ENCODE measurements at places on chromosomes 1 and 21. TPM values are rescaled to one million over a fixed set of nuclear protein-coding genes. Genes with fewer than 3 reads are reported as not detected.

LCE2C gene
- not detected for total RNA-seq

- DNase-seq, result no peak
These were observed 132.0 kb downstream of the RERE start for GRCh38 chr1:8685463-8685862.

B3GALT5 gene
- not detected for total RNA-seq

GRCh38 chr1:106957795-106958194 is 98.7 kb upstream of the PRMT6 start:
- no peak for DNase-seq

CCDC181 gene
- 0.32 TPM for total RNA-seq

GRCh38 chr1:245858722-245859492 is 648.2 kb downstream of the SMYD3 start:
- no peak for DNase-seq

DNA sequence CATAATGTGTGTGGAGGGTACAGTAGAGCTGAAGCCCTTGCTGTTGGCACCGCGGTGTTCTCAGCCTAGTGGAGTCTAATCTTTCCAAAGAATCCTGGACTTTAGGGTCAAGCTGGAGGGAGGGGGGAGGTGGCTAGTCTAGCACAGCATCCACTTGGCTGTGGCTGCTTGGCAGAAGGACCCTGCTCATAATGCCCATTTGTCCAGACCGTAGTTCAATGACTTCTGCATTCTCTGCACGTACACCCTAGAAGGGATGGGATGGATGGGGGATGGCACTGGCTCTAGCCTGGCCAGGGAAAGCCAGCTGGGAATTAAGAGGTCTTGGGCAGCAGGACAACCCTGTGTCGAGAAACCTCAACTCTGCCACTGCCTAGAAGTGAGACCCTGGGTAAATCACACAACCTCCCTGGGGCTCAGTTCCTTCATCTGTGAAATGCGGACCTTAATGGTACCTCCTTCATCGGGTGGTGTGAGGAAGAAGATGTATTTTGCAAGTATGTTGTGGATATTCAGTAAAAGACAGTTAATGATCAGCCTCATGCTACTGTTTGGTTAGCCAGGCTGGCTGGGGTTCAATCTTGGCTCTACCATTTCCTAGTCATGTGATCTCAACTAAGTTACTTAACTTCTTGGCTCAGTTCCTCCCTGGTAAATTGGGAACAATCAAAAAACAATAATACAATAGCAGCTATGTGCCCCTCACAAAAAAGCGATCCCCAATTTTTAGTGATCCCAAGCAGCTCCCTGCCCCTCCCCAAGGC is 27.2 kb upstream of the CLIC4 start:
- DNase-seq, result no peak

- no peak for DNase-seq
These were observed 82.6 kb downstream of the TEX35 start for GRCh38 chr1:178595491-178595890.

GRCh38 chr1:207619871-207620542 is 24.9 kb upstream of the CR1L start:
- DNase-seq, result no peak

SPATA21 gene
- not detected for total RNA-seq

DNA sequence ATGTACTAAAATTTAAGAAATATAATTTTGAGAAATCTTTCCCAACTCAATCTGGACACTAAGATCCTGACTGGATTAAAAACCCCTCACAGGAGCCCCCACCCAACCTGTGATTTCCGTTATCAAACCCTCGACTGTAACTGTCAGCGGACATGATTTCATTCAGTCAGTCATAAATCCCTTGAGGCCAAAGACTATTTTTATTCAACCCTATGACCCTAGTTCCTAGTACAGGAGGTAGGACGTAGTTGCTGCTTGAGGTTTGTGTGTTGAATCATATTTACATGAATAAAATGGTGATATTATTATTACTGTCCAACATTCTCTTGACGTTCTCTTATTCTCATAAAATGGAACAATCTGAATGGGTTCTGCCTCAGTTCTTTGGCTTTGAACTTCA is 73.1 kb upstream of the DYNLT5 start:
- DNase-seq, result no peak

GRCh38 chr1:165073185-165074007 is 283.1 kb downstream of the LMX1A start:
- DNase-seq, result no peak

DNA sequence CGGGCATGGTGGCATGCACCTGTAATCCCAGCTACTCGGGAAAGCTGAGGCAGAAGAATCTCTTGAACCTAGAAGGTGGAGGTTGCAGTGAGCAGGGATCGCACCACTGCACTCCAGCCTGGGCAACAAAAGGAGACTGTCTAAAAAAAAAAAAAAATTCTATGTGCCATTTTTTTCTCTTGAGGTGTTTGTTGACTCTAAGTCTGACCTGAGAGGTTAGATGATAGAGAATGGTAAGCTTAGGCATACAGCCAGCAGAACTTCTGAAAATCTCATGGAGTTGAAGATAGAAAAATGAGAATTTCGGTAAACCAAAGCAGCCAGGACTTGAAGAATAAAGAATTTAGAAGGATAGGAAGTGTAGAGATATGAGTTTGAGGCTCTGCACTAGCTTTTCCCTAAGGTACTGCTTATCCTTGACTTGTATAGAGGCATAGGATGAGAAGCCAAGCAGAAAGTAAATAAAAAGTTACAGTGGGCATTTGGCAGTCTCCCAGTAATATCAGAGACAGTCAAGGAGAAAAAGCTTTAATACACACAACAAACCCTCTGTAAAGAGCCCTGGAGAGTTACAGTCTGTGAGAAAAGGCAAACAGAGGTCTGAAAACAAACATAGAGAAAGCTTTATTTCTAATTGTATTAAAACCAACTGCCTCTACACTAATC is 24.3 kb downstream of the F13B start:
- no peak for DNase-seq

DNA sequence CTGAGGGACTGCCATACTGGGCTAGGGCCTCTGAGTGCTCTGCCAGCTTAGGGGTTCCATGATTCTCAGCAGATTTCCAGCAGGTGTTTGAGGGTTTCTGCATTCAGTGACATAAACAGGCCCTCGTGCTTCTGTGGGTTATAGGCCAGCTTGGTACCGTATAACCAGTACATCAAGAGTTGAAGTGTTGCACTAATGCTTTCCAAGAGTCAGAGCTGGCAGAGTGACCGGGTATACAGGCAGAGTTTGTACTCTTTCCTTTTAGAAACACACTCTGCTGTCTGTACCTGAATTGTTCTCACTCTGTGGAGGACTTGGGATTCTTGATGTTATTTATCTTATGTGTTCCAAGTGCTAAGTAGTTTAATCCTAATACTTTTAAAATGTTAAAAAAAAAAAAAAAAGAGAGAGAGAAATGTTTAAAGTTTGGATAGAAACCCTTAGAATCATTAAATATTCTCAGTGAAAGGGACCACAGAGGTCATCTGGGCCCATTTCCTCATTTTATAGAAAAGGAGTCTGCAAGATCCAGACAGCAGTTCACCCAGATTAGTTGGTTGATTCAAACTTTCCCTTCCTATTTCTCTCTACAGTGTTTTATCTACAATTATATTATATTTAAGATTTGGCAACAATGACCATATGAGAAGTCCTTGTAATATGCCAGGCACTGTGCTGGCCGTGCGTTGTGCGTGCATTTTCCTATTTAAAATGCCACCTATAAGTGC is 325.8 kb downstream of the KIF26B start:
- no peak for DNase-seq

DNA sequence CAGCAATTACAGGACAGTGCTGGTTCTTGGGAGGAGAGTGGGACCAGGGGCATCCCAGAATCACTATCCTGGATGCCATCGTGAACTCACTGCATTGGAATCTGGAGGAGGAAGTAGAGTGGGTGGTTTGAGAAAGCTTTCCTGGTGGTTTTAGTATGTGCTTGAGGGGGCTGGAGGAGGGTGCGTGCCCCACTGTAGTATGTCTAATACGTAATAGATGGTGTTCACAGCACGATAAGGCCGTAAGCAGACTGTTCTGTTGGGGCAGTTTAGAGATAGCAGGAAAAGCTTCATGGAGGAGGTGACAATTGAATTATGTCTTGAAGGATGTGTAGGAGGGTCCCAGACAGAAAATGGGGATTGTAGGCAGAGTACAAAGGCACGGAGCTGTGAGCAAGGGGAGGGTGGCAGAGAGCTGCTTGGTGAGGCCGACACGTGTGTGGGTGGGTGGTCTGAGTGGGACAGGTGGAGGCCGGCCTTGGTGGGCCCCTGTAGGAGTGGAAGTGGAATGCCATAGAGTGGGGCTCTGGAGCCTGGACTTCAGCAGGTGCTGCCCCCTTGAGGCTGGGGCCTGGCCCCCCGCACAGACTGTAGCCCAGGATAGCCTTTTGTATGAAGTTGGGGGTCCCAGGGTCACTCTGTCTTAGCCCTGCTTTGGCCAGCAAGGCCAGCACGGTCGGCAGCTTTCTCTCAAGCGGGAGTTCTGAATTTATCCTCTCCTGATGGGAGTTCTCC is 37.0 kb downstream of the IL6R start:
- no peak for DNase-seq

- DNase-seq, result no peak
These were observed 30.6 kb upstream of the SLC6A9 start for GRCh38 chr1:44061857-44062256.

KRTAP7-1 gene
- not detected for total RNA-seq

FAM131C gene
- not detected for total RNA-seq

LIPI gene
- total RNA-seq, result not detected

DNA sequence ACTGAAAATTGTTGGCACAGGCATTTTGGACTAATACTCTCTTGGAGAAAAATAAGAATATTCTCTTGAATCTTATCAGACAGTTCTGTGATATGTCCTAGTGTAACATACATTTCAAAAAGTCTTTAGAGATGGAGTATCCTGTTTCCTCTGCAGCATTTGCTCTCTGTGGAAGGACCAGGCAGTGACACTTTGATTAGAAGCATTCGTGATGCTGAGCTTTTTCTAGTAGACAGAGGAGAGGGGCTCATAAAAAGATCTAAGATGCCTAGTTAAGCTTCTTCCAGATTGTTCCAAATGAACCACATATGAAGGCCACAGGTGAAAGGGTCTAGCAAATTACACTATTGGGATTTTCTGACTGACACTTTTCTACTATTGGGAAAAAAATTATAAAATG is 120.3 kb downstream of the C1orf21 start:
- no peak for DNase-seq

CRYAA gene
- total RNA-seq, result not detected

DNA sequence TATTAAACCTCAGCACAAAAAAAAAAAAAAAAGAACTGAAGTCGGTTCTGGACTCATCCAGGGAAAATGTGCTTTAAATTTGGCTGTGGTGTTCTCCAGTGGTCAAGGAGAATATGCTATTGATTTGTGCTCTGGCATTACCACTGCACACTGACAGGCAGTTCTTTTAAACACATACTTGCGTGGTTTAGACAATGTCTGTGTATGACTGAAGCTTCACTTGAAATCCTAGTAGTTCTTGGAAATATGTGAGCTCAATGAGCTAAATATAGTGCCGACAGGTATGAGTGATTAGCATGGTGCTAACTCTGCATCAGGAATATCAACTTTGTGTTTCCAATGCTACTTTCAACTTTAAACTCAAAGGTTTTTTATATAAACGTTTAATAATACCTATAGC is 415.6 kb downstream of the SMYD3 start:
- DNase-seq, result no peak

- no peak for DNase-seq
These were observed 53.9 kb downstream of the LAMC2 start for GRCh38 chr1:183239793-183240525.

OR6K2 gene
- not detected for total RNA-seq

- no peak for DNase-seq
These were observed 639.7 kb upstream of the USP24 start for GRCh38 chr1:55854911-55855310.

DNA sequence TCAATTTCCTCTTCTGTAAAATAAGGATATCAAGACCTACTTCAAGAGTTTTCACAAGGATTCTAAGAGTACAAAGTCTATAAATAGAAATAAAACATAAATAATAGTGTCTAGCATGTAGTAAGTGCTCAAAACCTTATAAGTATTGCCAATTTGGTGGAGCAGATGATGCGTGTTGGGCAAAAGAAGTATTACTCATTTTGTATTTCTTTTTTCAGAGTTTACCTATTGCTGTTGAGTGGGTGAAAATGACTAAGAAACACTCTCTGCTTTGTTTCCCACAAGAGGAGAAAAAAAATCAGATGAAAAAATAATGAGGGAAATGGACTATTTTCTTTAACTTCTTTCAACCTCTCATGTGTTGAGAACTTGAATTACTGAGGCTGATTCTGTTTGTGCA is 103.3 kb upstream of the KCNK2 start:
- DNase-seq, result no peak

DNA sequence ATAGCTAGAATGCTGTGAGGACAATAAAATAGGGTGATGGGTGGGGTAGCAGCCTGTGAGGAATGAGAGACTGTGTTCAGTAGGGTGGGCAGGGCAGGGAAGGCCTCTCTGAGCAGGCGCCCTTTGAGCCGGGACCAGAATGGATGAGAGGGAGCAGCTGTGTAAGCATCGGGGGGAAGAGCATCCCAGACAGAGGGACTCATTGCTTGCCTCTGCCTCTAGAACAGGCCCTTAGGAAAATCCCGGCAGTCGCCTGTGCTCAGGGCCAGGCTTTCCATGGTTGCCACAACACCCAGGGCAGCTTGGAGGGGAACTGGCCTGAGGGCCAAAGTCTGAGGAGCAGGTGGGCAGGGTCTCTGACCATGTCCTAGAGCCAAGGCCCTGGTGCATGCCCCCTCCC is 774 bp downstream of the SLC2A7 start:
- DNase-seq, result no peak

DNA sequence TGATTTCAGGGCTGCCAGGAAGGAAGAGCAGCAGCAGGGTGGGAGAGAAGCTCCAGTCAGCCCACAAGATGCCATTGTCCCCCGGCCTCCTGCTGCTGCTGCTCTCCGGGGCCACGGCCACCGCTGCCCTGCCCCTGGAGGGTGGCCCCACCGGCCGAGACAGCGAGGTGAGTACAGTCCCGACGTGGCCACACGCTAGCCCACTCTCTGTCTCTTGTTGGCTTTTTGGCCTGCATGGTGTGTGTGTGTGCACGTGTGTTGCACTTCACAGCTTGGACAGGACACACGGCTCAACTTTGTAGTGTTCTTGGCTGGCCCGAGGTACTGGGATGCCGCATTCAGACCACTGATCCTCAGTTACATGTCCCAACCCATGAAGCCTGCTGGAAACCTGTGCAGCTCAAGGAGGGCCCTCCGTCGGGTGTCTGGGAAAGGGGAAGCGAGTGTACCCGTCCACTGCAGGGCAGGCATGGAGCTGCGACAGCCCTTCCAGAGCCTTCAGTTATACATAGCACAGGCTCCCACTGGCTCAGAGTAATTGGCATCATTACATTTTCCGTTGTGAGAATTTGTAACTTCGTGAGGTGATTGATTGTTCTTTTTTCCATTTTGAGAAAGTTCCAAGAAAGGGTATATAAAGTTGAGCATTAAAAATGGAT is 454 bp downstream of the CORT start:
- DNase-seq, result no peak

DNA sequence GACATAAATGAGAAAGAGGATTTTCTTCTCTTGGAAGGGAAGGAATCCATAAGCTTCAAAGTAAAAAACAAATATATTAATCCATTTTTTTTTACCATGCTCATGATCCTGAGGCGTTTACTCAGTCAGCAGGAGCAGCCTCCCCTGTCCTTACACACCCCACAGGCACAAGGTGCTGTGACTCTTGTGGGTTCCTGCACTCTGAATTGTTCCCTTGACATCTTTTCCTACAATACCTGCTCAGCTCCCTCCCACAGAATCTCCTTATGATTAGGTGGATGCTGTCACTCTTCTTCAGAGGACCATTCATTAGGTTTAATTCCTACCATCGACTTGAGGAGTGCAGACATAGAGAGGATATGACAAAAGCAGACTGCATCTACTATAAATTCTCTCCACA is 10.1 kb upstream of the PSRC1 start:
- DNase-seq, result no peak

- DNase-seq, result no peak
These were observed 6.2 kb upstream of the FYB2 start for GRCh38 chr1:56825436-56825835.

All from upper lobe of right lung (tissue), 1 donor.